ENCODE measurements at places on chromosomes 7 and 10.

DNA sequence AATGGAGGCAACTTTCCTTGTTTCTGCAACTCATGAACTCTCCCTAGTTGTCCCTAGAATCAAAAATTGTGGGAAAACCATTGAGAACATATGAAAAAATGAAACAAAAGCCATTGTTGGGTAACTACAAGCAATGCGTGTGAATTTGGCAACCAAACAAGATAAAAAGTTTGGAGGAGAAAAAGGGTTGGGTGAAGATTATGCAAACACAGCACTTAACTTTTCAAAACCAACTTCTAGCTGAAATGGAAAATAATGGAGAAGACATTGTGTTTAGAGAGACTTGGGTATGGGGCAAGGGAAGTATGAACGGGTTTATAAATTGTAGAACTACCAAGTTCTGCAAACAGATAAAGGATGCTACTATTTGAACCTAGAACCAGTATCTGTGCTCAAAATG lies 89.0 kb upstream of the SVIL start:
- no peak for DNase-seq

GRCh38 chr10:125557801-125558505 lies 125.0 kb downstream of the TEX36 start:
- DNase-seq, result no peak

- no peak for DNase-seq
These were observed 28.5 kb downstream of the PIK3CG start for GRCh38 chr7:106893591-106893990.

GRCh38 chr7:28836716-28837115 lies 121.4 kb downstream of the TRIL start:
- DNase-seq, result no peak

DNA sequence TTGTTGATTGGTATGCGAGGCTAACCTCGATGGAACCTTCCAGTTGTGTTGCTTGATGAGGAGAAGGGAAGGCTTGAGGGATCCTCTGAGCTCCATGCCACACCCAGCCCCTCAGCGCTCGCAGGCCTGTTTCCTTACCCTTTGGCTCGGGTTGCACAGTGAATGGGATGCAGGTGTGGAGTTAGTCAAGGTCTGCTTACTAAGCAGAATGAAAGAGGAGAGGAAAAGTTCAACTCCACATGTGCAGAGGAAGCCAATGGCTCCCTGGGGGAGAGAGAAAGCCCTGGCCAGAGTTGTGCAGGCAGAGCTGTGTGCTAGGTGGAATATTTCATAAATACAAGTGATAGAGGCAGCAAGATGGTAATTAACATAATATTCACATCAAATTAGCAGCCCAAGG lies 85.5 kb downstream of the JCAD start:
- DNase-seq, result no peak

DNA sequence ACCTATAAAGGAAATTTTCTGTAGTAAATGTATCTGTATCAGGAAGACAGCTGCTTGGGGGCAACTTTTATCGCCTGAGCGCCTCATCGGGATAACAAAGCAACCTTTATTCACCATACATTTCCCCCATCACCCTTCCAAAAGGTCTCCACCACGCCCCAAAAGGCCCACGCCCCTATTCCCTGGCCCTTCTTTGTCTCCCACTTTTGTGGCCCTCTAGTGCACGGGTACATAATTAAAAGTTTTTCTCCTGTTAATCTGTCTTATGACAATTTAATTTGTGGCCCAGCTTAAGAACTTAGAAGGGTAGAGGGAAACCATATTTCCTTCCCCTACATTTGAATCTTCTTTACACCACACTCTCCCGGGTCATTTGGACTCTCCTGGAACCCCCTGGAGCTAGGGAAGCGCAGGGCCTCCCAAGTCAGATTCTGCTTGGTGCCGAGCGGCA lies 625 bp downstream of the RP9 start:
- DNase-seq, result no peak

DNA sequence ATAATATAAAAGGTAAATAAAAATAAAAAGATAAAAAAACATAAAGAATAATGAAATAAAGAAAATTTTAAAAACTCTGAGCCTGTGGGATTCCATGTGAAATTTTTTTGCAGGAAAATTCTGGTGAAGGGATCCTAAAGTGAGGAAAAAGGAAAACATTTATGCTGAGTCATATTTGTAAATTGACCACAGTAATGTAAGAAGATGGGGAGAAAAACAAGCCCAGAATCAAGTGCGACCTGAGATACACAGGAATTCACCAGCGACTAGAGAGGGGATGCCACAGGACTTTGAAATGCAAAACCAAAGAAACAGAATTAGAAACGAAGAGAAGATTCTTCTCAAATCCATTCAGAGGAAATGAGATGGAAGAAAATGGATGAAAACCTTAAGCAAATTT lies 133.8 kb upstream of the PFKP start:
- DNase-seq, result no peak

GRCh38 chr10:49179699-49180443 lies 8.3 kb downstream of the TMEM273 start:
- DNase-seq, result no peak

DNA sequence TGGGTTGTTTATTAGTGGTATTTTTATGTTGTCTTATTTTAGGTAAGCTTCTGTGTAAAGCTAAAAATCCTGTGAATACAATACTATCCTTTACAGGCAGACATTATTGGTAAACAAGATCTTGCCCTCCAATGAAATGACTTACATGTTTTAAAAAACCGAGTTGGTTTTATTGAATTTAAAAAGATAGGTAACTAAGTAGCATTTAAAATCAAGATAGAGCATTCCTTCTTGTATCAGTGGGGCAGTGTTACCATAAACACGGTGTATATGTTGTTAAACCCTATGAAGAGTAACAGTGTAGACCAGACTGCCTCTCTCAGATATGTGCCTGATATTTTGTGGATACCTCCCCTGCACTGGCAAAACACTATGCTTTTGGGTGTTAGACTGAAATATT lies 81.0 kb downstream of the SNX10 start:
- DNase-seq, result no peak

- no peak for DNase-seq
These were observed 189.2 kb downstream of the THSD7A start for GRCh38 chr7:11642841-11643240.

Measured in stimulated activated CD4-positive, alpha-beta T cell treated with anti-CD3 and anti-CD28 coated beads, Interleukin-1b, Interleukin-23, amount 100 ng/mL, for 1 hour (primary cell).